Activated T-cell treated with anti-CD3 and anti-CD28 coated beads, Interleukin-2, amount 50 U/mL, for 72 hours (primary cell): ENCODE measurements at places on chromosomes 4 and X. TPM values are rescaled to one million over a fixed set of nuclear protein-coding genes. Genes with fewer than 3 reads are reported as not detected.

The ZCCHC4 gene
- total RNA-seq, result 16.8 TPM

The GPR143 gene
- total RNA-seq, result not detected

The HPF1 gene
- total RNA-seq, result 32.7 TPM

The PLAC8 gene
- total RNA-seq, result 49.3 TPM

The TLL1 gene
- not detected for total RNA-seq

The TNIP3 gene
- 2.3 TPM for total RNA-seq

The LRCH2 gene
- total RNA-seq, result not detected

The MAOB gene
- total RNA-seq, result 0.10 TPM

The XAGE2 gene
- not detected for total RNA-seq

The PCSK1N gene
- total RNA-seq, result 2.8 TPM

The LARP7 gene
- 49.1 TPM for total RNA-seq

The CDS1 gene
- total RNA-seq, result 0.22 TPM

The NUDT10 gene
- 2.1 TPM for total RNA-seq

The P2RY4 gene
- 0.69 TPM for total RNA-seq

The HSFX1 gene
- total RNA-seq, result 0.67 TPM
